ENCODE measurements at places on chromosomes 6 and 20.
A peak's percentile ranks its signal among the peaks of the same experiment; 100 is the strongest.

GRCh38 chr6:162053084-162053483 is 674.5 kb downstream of the PRKN start:
- no peak for DNase-seq

GRCh38 chr6:168582571-168582981 is 141.6 kb downstream of the SMOC2 start:
- DNase-seq = no peak

DNA sequence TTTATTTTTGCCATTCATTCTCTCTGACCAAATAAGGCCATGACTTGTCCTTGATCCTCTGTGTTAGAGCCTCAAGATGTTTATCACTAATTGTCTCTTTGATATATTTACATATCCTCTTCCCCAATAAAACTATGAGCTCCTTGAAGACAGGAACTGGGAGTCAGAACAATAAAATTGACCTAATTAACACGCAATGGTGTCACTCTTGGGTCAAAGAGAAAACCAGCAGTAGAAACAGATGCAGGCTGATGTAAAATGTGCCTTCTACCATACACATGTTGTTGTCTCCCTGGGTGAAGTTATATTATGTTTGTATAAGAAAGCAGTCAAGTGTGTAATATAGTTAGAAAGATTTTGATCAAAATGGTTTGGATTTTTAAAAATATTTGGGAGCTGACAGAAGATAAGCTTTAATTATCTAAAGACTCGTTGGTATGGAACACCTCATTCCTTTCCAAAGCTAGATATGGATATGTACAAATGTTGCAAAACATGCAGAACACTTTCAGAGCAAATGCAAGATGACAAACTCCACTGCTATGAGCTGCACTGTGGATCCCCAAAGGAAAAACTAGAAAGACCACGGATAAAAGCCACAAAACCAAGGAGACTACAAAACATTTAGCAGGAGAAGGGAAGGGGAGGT is 109.7 kb upstream of the STMND1 start:
- peak; percentile 54 for DNase-seq

DNA sequence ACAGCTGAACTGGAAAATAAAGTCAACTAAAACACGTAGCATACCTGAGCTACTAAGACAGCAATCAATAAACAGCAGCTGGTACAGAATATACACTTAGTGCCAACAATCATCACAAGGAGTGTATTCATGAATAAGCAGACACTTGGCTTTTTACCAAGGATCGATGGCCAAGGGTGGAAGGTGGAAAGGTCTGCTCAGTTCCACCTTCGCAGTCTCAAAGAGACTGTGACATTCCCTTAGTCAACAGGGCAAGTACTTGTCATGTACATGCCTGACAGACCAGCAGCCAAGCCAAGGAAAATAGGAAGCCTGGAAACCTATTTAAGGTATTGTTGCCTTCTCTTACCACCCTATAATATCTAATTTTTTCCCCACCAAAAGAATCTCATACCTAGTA is 21.4 kb downstream of the HBS1L start:
- no peak for DNase-seq
